ENCODE measurements at places on chromosomes 7 and 10. TPM values are rescaled to one million over a fixed set of nuclear protein-coding genes. Genes with fewer than 3 reads are reported as not detected.

DNA sequence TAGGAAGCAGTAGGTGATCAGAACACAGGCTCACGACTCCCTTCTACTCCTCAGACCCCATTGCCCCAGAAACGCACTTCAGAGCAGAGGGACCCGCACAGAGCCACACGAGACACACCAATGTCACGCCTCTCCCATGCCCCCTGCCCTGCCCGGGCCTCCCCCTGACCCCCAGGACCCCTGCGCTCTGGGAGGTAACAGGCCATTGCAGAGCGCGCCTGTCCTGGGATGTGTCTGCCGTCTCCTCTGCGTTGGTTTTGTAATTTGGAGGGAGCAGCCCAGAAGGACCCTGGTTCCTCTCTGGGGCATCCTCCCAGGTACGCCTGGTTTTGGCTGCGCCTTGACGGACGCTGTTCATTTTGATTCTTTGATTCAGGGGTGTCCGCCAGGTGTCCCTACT lies 85.4 kb downstream of the UNCX start:
- DNase-seq = peak; percentile 6
- H3K27ac ChIP-seq = no peak overlapping the region
- H3K4me1 ChIP-seq = no peaks in the 10 kb centered on the region
- no peak overlapping the region for H3K4me3 ChIP-seq

Gene AGR2
- total RNA-seq = 66.3 TPM

Gene PLAU
- 16.8 TPM for total RNA-seq

Gene SLC26A3
- not detected for total RNA-seq

DNA sequence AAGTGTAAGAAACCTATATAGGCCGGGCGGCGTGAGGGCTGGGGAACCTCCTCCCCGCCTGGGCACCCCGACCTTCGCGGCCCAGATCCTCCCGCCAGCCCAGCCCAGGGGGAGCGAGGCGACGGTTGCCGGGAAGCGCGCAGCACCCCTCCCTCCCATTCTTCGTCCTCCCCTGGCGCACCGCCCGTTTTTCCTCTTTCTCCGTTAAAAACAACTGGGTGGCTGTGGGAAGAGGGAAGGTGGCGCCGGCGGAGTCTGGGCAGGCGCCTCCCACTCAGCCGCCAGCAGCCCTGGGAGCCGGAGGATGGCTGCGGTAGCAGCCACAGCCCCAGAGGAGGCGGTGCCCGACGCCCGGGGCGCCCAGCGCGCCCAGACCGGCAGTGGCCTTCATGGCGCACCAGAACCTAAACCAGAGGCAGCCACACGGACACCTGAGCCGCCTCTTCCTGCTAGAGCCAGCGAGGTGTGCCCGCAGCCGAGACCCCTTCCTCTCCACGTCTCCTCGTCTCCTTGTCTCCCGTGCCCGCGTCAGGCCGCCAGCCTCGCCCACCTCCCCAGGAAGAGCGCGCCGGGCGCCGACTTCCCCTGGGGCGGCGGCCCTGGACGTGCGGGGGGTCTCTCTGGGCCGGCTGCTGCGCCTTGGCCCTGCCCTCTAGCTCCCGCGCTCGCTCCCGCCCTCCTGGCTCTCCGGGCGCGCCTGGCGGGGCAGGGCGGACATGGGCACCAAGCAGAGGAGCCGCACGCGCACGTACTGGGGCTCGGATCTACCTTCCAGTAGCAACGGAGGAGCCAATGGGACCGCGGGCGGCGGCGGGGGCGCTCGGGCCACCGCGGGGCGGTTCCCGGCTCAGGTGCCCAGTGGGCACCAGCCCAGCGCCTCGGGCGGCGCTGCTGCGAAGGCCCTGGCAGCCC lies 32.8 kb upstream of the SFTPD start:
- H3K27ac ChIP-seq = peak overlapping the region; percentile 90
- peaks cover 11% of the 10 kb centered on the region for H3K4me1 ChIP-seq
- DNase-seq = peak; percentile 93
- H3K4me3 ChIP-seq = peak overlapping the region; percentile 69
- H3K27me3 ChIP-seq = peaks cover 22% of the 10 kb centered on the region

DNA sequence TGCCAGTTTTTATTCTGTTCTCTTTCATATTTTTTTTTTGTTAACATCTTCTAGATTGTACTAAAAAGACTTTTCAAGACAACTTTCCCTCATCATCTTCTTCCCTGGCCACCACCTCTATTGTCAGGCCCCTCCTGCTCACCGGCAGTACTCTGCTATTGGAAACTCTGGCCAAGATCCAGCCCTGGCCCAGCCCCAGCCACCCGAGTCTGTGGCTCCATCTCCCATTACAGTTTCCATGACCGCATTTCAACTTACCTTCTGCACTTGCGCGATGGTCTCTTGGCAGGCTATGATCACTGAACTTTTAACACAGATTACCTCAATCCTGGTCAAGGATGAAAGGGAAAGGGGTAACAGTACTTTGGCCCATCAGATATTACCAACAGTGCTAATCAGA lies 137.7 kb upstream of the POM121L12 start:
- no peaks in the 10 kb centered on the region for H3K4me1 ChIP-seq
- no peaks in the 10 kb centered on the region for H3K36me3 ChIP-seq
- H3K27ac ChIP-seq = no peak overlapping the region
- DNase-seq = no peak
- no peak overlapping the region for H3K4me3 ChIP-seq

- no peak overlapping the region for H3K27ac ChIP-seq
- H3K4me3 ChIP-seq = no peak overlapping the region
- no peaks in the 10 kb centered on the region for H3K4me1 ChIP-seq
- H3K36me3 ChIP-seq = peaks cover 39% of the 10 kb centered on the region
Measured at GRCh38 chr7:98204670-98205069, 6.6 kb upstream of the BHLHA15 start.

Gene UCMA
- total RNA-seq = not detected

Gene SHOC2
- 58.4 TPM for total RNA-seq

DNA sequence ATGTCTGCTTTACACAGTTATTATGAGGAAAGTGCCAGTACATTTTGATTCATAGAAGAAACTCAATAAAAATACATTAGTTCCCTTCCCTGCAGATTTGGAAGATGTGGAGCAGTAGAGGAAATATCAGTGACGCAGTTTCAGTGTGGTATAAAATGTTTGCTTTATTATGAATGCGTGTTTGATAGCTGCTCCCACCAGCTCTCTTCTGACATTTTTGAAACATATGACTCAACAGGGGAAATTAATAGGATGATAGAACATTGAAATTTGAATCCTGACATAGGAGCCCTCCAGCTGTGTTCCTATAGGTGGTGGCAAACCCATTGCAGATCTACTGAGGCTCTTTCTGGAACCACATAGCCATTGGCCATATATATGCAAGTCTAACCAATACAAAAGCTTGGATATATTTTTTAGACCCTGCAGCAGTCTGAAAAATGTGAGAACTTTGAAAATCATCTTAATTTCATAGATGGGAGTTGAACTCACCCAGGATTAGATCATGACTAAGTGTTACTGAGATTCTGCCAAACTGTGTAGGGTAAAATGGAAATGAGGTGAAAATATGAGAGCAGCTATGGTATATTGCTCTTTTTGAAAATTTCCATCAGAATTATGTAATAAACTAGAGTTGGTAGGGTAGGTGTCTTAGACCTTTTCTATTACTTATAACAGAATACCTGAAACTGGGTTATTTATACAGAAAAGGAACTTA lies 47.8 kb downstream of the BZW2 start:
- H3K27me3 ChIP-seq = no peaks in the 10 kb centered on the region
- H3K36me3 ChIP-seq = peaks cover 60% of the 10 kb centered on the region
- no peak overlapping the region for H3K4me3 ChIP-seq
- DNase-seq = no peak
- no peak overlapping the region for H3K27ac ChIP-seq

Gene TRIL
- 6.5 TPM for total RNA-seq

GRCh38 chr10:6578251-6578771 lies 1.8 kb downstream of the PRKCQ start:
- no peak for DNase-seq
- no peaks in the 10 kb centered on the region for H3K36me3 ChIP-seq
- H3K4me1 ChIP-seq = no peaks in the 10 kb centered on the region
- H3K27ac ChIP-seq = peak overlapping the region; percentile 78
- H3K4me3 ChIP-seq = peak overlapping the region; percentile 67

DNA sequence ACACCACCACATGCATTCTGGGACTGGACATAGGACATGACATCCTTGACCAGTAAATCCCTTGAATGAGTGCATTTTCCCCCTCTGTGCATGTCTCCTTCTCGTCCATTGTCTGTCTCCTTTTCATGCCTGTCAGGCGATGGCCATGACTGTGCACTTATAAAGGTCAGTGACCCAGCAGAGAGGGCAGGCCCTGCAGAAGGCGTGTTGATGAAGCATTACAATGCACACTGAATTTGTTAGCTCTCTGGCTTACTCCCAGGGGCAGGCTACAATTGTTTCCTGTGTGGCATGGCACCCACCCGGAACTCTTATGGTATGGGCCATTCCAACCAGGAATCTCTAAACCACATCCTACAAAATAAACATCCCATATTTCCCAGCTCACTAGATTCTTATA lies 71.1 kb downstream of the SAMD9 start:
- H3K27me3 ChIP-seq = no peaks in the 10 kb centered on the region
- no peak for DNase-seq
- H3K4me1 ChIP-seq = no peaks in the 10 kb centered on the region
- H3K36me3 ChIP-seq = no peaks in the 10 kb centered on the region
- H3K27ac ChIP-seq = no peak overlapping the region

- no peak for DNase-seq
- H3K4me3 ChIP-seq = no peak overlapping the region
- no peaks in the 10 kb centered on the region for H3K4me1 ChIP-seq
- no peaks in the 10 kb centered on the region for H3K27me3 ChIP-seq
Measured at GRCh38 chr10:8389630-8390029, 335.1 kb downstream of the GATA3 start.

Gene AKR1C2
- total RNA-seq = 22.5 TPM

DNA sequence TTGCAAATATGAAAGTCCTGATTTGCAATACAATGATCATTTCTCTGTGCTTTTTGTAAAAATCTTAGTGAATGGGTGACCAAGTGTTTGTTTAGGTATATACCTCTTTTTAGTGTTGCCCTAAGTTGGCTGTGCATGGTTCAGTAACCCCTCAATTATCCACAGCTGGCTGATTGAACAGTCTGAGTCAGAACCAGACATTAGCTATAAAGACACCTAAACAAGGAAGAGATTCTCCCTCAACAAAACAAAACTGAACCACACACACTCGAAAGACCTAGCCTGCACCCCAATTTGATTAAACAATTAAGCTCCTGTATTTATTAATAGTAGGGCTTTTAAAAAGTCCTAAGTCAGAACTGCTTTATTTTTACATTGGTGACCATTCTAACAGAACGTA lies 2.8 kb downstream of the RSBN1L start:
- H3K27me3 ChIP-seq = no peaks in the 10 kb centered on the region
- H3K4me1 ChIP-seq = peaks cover 48% of the 10 kb centered on the region
- H3K4me3 ChIP-seq = peak overlapping the region; percentile 83
- DNase-seq = no peak
- H3K36me3 ChIP-seq = no peaks in the 10 kb centered on the region

DNA sequence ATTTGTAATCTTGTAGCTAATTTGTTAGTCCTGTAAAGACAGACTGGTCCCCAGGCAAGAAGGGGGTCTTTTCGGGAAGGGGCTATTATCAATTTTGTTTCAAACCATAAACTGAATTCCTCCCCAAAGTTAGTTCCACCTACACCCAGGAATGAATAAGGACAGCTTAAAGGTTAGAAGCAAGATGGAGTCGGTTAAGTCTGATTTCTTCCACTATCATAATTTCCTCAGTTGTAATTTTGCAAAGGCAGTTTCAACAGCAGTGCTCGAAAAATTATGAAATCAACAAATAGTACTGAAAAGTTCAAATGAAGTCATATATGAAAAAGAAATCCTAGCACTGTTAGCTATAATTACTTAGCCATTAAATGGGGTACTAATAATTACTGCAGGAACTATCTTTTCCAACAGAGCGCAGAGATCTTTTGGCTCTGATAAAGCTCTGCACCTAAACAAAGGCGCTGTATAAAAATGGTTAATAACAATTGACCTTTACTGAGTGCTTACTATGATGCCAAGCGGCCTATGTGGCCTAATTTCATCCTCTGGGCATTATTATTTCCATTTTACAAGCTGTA lies 756 bp upstream of the SEC24C start:
- H3K4me1 ChIP-seq = peaks cover 35% of the 10 kb centered on the region
- H3K4me3 ChIP-seq = peak overlapping the region; percentile 99
- H3K27me3 ChIP-seq = no peaks in the 10 kb centered on the region
- H3K36me3 ChIP-seq = peaks cover 21% of the 10 kb centered on the region

Measured in upper lobe of right lung (tissue), 1 donor.